ENCODE measurements at places on chromosomes 7 and 10.
A peak's percentile ranks its signal among the peaks of the same experiment; 100 is the strongest.

DNA sequence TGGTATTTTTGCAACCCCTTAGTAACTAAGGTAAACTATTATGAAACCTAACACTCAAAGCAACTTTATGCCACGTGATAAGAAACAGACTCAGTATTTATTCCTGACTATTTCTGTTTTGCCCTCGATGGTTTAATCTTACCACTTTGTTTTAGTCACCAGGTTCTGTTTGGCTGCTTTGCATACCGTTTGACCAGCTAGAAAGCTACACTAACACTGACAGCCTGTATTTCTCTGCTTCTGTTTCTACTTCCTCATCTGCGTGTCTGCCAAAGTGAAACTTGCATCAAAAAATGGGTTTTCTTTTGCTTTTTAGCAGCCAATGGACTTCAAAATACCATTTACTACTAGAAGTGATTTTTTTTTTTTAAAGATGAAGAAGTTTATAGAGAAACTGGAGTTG is 802.5 kb downstream of the GRM8 start:
- no peak for DNase-seq

DNA sequence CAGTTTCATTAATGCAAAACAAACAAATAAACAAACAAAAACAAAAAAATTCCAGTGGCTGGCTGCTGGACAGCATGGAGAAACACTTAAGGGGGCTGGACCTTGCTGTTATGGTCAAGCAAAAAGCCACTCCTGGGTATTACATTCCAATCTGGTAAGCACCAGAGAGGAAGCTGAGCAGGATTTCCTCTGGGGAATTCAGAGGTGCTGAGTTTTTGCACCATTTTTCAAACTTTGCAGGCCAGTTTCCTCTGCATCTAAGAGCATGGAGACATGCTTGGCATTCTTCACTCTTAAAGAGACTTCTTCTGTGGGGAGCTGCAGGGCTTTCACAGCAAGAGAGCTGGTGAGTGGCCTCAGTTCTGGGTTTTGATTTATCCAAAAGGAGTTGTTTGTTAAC is 84.5 kb downstream of the FZD1 start:
- DNase-seq: no peak

DNA sequence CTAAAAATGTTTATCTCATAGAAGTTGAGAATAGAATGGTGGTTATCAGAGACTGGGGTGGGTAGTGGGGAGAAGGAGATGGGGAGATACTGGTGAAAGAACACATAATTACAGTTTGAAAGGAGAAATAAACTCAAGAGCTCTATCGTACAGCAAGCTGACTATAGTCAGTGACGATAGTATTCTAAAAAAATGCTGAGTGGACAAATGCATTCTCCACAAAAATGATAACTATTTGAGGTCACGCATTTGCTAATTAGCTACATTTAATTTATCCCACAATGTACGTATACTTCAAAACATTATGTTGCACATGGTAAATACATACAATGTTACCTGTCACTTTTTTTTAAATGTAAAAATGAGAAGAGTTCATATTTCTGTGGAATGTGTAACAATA is 507.7 kb downstream of the CALN1 start:
- no peak for DNase-seq

- DNase-seq: no peak
Observed at GRCh38 chr7:42522227-42522991, 285.4 kb upstream of the GLI3 start.

DNA sequence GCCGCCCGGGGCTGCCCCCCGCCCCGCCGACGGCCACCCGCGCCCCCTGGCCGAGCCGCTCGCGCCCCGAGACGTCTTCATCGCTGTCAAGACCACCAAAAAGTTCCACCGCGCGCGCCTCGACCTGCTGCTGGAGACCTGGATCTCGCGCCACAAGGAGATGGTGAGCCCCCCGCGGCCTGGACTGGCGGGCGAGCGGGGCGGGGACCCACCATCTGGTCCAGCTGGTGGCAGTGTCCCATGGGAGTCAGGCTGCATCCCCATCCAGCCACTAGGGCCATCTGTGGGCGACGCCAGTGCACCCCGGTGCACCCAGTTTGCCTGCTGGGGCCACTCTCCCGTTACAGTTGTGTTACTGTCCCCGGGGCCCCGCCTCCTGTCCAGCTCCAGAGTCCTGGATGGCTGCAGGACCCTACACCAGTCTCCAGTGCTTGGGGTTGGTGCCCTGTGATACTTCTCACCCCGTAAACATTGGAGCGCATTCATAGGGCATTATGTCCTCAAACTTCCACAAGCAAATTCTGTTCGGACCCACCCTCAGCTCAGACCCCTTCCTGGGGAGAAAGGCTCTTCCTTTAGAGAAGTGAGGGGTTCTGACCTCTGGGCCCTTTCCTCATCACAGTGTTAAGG is 672 bp downstream of the LFNG start:
- DNase-seq: no peak

- DNase-seq: peak; percentile 98
Observed at GRCh38 chr10:43362191-43362839, 9.1 kb upstream of the FXYD4 start.

- DNase-seq: no peak
Observed at GRCh38 chr10:91349381-91349780, 60.8 kb upstream of the HECTD2 start.

DNA sequence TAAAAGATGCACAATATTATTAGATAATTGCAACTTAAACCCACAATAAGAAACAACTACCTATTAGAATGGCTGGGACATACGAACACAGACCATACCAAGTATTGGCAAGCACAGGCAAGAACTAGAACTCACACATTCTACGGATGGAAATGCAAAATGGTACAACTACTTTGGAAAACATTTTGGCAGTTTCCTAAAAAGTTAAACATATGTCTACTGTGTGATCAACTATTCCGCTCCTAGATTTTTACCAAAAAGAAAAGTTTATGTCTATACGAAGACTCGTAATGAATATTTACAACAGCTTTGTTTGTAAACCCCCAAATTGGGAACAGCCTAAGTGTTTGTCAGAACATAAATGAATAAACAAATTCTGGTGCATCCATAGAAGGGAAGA is 194.7 kb downstream of the FGFR2 start:
- no peak for DNase-seq

DNA sequence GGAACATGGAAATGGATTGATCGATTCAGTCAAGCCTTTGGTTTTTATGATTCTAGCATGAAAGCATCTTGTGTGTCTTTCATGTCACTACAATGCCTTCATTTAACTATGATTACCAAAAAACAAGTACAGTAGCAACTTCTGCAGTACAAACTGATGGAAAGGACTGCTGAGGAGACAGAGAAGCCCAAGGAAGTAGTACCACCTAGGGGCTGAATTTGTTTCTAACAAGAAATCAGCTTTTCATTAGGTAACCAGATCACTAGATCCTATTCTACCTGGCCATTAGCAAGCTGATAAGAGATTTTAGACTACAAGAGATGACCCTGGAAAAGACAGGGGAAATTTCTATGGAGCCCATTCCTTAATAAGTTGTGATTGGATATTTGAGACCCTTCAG is 3.2 kb upstream of the IFIT1 start:
- DNase-seq: no peak

DNA sequence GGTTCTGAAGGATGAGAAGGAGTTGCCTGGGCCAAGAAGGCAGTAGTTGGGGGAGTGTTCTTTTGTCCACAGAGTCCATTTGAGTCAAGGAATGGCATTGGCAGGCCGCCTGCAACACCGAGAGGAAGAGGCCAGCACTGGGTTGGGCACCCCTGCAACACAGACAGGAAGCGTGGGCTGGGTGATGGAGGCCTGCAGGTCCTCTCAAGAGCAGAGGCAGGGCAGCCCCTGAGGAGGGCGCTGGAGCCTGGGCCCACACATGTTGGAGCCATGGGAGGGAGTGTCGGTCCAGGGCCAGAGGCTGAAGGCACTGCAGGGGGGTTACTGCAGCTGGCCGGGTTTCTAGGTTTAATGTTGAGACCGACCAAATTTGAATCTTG is 137.3 kb downstream of the PTPN20 start:
- DNase-seq: no peak

GRCh38 chr10:22625516-22626290 is 88.7 kb downstream of the PIP4K2A start:
- no peak for DNase-seq

GRCh38 chr10:74419491-74419951 is 268.5 kb downstream of the ADK start:
- no peak for DNase-seq

DNA sequence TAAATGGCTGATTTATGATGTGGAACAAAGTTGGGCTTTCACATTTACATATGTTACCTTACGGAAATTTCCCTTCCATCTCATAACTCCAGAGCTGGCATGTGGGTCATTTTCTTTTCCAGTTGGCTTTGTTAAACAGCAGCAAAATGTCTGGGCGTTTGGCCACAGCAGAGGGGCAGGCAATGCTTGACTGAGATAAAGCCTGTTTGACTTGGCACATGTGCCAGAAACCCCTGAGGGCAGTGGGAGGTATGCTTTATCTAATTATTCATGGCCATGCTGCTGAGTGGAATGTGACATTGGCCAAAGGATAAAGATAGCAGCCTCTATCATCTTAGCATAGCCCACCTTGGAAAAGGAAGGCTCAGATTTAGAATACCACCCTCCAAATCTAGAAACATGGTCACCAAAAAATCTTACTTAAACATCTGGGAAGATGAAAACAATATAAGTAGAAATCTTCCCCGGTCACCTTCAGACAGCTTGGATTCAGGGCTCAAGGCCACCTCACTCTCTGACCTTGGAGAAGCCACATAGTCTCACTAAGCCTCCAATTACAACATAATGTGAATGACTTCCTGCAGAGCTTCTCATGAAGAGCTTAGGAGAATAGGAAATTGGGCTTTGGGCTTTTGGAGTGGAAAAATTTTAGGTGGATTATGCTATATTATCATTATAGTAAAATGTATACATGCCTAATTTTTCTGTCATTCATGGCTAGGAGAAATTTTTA is 101.5 kb downstream of the GRM3 start:
- DNase-seq: no peak

GRCh38 chr10:73859428-73859783 is 14.9 kb downstream of the CAMK2G start:
- DNase-seq: peak; percentile 29

DNA sequence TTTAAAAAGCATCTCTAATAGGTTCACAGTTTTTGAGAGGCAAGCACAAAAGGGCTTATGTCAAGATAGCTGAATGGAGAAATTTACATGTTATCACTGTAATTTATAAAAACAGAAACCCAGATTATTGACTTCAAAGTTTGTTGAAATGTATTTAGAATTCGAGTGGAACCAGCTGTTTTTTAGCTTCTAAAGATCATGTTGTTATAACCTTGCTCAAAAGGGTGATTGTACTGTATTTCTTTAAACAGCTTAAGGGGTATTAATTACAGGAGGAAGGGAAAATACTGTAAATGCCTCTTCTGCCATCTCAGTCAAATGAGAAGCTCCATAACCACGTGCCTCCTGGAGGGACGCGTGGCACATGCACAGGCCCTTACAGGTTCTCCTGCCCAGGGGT is 156.2 kb upstream of the MGMT start:
- no peak for DNase-seq

DNA sequence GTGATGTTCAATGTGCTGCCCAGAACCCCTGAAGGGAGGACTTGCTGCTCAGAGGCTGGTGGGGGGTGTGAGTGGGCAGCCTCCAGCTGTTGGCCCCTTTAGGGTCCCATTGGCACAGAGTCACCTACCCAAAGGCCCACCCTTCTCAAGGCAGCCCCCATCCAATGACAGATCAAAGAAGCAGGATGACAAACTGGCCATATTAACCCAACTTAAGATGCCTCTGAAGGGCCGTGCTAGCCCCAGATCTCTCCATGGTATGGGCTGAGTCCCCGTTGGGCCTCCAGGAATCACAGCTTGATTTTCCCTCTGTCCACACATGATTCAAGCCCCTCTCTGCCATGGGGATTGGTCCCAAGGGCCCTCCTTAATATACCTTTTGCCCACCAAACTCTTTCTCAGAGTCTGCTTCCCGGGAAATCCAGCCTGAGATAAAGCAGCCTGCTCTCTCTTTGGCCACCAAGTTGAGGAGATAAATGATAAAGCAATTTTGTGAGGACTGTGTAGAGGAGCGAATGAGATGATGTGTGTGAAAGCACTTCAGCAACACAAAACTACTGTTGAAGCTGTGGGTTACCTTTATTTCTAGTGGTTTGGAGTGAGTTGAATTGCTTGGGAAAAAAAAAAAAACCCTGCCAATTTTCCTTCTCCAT is 38.2 kb upstream of the C10orf71 start:
- DNase-seq: no peak

GRCh38 chr10:25556457-25556856 is 377.6 kb upstream of the MYO3A start:
- DNase-seq: no peak

DNA sequence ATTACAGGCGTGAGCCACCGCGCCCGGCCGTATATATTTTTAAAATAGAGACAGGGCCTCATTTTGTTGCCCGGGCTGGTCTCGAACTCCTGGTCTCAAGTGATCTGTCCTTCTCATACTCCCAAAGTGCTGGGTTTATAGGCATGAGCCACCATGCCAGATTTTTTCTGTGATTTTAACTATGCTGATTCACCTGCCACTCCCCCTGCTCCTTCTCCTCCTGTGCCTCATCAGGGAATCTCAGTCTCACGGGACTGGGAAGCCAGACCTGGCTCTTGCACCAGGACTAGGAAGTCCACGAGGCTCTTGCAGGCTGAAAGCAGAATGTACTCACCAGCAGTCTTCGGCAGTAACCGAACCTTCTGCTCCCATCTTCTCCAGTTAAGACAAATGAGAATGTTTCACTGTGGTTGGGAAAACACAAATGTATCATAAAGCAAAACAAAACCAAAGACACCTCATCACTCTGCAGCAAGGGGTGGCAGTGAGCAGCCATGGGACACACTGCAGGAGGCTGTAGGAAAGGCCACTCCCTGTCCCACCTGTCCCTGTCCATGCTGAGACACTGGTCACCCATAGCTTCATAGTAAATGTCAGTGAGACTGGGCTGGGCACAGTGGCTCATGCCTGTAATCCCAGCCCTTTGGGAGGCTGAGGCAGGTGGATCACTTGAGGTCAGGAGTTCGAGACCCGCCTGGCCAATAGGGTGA is 78.7 kb upstream of the MKRN1 start:
- DNase-seq: no peak

Data from CD4-positive, alpha-beta T cell treated with Interferon gamma for 1 hour (primary cell).